RPMI8226 (cell line): ENCODE measurements at places on chromosomes 2 and 18.

DNA sequence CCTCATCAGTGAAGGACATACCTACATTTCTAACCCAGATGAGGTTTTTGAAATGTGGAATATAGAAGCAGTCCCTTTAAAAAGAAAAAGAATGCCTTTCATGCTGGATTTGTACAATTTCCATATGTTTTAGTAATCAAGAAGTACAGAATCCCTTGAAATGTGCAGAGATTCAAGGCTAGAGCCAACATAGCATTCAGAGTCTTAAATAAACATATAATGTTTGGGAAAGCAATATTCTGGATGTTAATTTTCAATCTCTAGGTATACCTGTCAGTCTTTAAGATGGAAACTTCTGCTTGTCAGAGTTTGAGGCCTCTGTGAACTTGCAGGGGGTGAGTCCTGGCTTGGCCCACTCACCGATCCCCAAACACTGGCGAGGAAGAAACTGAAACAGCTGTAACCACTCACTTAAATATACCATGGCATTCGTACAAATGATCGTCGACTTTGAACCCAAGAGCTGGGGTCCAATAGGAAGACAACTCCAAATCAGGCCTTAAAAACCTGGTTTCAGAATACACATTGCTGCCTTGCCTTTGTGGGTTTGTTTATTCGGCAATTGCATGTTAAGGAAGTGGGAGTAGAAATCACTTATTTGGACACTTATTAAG is 132.8 kb upstream of the NCK2 start:
- no peak for DNase-seq

GRCh38 chr18:32219431-32220018 is 29.7 kb downstream of the MEP1B start:
- DNase-seq, result no peak

DNA sequence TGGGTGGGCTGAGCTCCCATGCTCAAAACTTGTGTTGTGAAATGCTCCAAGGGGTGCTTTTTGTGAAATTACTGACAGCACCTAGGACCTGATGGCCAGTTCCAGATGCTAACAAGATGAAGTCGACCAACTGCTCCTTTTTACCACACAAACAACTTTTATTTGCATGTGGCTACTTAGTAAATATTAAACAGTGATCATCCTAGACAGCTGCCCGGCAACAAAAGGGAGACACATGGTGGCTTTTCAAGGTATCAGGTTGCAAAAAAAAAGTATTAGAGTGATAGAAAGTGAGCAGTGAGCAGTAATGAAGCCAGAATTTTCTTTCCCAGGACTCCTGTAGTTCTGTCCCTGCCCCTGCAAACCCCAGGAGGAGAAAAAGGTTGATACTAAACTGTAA is 118.5 kb downstream of the RPIA start:
- no peak for DNase-seq

- no peak for DNase-seq
Measured at GRCh38 chr2:19762142-19762541, 139.6 kb downstream of the TTC32 start.

DNA sequence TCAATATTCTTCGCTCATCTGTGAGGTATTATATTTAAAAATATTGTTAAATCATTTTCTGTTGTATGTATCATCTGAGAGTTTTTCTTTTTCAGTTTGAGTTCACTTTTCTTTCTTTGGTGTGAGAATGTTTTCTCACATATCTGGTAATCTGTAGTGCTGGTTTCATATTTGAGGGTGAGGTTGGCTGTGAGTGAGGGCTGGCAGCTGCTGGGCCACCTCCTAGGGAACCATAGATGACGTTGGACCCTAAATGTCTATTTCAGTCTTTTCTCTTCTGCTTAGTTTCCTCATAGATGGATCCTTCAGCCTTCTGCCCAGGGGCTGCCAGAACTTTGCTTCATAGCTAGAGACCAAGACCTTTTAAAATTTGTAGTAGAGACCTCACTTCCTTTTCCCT is 33.5 kb downstream of the MGAT5 start:
- DNase-seq, result no peak

- no peak for DNase-seq
Measured at GRCh38 chr2:197286805-197287595, 23.6 kb downstream of the ANKRD44 start.

GRCh38 chr18:35343488-35343935 is 708 bp downstream of the ZNF24 start:
- DNase-seq, result no peak

- no peak for DNase-seq
Measured at GRCh38 chr2:215602997-215603396, 167.1 kb upstream of the FN1 start.

DNA sequence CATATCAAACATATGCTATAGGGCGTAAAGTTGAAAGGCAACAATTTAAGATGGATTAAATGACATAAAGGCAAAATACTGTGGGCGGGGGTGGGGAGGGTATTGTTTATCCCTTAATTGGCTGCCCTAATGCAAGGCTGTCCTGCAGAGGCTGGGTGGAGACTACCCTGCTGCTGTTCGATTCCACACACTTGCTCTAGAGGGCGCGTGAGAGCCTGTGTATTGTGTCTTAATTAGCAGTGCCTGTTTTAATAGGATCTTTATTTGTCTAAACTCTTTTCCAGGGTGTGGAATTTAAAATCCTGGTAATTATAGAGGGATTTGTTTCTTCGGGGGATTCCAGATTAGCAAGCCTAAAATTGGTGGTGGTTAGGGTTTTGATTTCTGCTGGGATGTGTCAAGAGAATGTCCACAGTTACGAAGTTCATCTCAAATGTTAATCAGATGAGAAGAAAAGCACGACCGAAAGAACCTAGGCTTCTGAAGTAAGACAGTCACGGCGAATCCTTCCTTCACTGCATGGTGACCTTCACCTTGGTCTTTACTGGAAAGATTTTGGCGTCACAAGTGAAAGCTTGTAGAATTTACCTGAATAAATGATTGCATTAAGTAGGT is 103.5 kb upstream of the MAP3K20 start:
- peak; percentile 51 for DNase-seq

- no peak for DNase-seq
Measured at GRCh38 chr2:23026671-23027070, 358.3 kb upstream of the KLHL29 start.

- DNase-seq, result peak; percentile 26
Measured at GRCh38 chr18:43587538-43588153, 310.4 kb upstream of the SYT4 start.

DNA sequence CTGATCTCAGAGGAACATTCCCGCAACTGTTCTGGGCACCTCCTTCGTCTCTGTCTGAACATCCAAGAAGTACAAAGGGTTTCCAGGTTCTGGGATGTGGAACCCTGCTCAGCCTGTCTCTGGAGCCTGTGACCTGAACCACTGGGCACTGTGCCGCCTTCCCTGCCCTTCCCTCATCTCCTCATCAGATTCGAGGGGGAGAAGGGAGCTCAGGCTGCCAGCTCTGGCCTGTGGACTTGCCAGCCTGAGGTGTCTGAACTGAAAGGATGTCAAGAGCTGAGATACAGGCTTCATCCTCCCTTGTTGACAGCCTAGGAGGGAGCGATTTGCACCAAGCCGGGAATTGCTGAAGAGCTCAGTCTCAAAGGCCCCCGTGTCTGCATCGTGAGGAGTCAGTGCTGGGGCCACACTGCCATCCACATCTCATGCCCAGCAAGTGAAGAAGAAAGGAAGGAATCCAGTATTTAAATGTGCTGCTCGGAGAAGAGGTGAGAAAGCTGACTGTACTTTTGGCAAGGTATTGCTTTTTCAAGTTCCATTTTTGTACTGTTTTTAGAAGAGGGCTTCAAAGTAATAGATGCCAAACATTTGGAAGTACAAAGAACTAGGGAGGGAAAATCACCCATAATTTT is 12.6 kb downstream of the NEU2 start:
- DNase-seq, result no peak

DNA sequence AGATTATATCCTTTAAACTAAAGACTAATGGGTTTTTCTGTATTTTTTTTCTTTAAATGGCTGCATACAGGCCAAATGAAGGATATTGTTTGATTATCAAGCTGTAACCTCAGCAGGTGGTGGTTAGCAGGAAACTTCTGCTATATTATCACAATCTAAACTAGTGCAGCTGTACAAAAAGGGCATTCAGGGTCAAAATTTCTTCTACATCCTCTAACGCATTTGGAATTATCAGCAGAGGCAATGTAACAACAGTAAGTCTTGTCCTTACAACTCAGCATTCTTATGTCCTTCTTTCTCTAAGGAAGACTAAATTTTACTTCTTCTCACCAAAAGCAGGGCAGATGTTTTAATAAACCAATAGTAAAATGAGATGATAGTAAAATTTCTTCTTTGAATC is 135.8 kb upstream of the FN1 start:
- DNase-seq, result no peak
